Hindlimb muscle (tissue), 1 donor: ENCODE measurements at places on chromosomes 7 and 10.

DNA sequence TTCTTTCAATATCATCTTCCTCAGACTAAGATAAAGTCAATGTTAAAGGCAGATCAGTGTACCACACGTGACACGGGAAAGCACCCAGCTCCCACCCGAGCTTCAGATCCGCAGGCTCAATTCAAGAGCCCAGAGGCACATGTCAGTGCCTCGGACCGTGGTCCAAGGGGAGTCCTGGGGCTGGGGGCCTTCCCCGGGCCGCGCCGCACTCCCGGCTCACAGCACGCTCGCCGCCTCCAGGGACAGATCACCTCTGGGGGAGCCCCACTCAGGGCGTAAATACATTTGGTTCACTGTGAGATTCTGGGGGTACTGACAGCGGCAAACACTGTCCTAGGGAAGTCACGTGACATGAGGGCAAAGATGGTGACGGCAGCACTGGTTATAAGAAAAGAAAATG is 10.8 kb downstream of the BNIP3 start:
- DNase-seq = no peak

DNA sequence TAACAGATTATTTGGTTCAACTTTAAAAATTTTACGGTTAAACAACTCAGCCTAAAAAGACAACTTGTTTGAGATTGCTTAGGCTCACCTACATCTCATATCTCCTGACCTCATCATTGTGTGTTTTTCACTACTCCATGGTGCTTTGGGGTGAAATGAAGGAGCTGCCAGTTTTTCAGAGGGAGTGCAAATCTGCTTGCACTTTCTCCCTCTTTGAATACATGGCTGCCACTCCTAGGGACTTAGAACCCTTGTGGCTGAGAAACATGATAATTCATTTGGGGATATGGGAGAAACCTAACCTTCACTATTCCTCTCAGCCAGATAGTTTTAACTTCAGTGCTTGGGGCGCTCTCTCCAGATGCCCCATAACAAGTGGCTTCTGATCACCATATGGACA is 2.7 kb downstream of the CCSER2 start:
- DNase-seq = no peak

GRCh38 chr10:72134785-72135767 is 46.7 kb upstream of the SPOCK2 start:
- no peak for DNase-seq

DNA sequence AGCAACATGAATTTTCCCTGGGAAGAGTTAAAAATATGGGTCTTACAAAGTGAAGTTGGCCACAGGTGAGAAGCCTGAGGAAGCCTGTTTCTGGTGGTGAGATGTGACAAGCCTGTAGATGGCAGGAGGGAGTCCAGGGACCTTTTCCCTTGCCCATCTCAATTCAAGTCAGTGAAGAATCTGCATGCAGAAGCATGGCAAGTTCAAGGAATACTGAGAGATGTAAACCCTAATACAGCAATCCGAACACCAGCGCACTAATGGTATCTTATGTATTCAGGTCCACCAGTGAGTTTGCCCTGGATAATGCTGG is 73.6 kb downstream of the RHOBTB1 start:
- no peak for DNase-seq

DNA sequence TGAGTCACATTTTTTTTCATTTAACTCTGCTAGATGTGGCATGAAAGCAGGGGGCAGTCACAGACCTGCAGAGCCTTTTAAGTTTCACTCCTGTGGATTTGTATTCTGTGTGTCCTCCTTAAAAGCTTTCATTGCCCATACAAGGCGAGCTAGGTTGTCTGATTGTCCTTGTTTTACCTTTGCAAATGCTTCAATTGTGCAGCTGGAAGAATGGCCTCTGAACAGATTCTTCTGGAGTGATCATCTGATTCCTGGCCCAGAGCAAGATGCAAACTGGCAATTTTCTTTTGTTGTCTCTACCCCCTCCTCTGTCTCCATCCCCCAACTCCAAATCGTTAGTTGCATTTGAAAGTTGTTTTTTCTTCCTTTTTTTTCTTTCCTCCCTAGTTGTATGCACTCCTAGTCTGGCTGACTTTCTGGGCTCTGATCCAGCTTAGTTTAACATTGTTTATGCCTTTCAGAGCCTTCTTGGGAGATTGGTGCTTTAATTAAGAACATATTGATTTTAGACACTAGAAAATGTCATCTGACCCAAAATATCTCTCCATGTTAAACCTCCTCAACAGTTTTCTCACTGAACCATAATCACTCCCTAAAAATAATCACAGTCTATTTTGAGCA is 150.2 kb downstream of the REEP3 start:
- DNase-seq = peak; percentile 23

- no peak for DNase-seq
These were observed 105.3 kb upstream of the TPK1 start for GRCh38 chr7:144941127-144941526.

GRCh38 chr10:1630304-1630703 is 107.0 kb downstream of the ADARB2 start:
- no peak for DNase-seq

DNA sequence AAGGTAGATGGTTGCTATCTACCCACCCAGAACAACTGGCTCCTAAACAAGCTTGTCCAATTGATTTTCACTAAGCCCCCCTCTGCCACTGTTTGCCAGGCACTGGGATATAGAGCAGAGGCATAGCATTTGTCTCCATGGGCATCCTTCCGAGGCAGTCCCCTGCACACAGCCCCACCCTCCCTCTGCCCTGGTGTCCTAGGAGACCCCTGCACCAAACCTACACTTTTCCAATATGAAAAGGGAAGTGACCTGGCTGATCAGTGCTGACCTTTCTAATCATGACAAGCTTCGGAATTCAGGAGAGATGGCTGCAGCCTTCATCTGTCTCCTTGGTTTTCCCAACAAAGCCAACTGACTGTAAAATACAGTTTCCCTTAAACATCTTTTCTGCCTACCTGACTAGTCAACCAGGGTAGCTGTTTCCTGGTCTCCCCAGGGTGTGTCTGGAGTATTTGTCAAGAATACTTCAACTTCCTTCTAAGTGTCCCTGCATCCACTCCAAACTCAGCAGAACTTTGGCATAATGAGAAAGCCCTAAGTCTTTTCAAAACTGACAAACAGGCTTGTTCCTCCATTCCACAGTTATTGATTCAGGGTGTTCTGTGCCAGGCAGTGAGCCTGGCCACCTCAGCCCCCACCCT is 7.6 kb upstream of the SLC18A3 start:
- DNase-seq = no peak

DNA sequence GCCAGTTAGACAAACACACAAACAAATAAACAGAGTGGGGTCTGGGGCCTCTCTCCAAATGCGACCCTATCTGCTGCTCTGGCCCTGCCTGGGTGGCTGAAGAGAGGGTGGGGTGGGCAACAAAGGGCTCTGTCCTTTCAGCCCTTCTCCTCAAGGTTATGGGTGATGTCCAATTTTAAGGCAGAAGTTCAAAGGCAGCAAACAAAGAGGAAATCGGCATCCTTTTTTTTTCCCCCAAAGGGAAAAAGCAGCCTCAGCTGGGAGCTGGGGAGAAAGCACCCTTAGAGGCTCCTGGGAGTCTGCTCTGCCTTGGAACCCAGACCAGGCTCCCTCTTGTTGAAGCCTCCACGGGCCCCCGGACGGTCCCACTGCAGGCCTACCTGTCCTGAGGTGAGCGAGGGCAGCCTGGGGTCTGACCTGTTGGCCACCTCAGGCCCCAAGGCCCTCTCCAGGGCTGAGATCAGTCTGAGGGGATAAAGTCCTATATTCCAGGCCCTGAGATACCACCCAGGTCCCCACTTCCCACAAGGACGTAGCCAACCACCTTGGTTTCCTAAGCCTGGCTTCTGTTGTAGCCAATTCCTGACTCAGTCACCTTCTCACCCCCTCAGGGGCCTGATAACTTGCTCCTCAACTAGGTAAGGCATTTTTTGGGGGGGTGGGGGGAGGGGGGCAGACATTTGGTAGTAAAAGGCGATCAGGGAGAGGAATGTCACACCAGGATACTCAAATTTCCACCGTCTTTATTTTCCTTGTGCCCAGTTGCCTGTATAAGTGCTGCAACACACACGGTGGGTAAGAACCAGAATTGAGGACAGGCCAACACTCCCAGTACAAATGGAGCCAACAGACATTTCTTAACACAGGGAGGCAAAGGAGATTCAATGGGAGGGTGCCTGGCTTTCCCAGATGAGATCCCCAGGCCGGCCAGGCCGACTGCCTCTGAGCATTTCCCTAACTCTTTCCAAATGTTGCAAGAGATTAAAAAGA is 4.3 kb downstream of the HOXA11 start:
- DNase-seq = no peak

- DNase-seq = no peak
These were observed 3.7 kb downstream of the VIM start for GRCh38 chr10:17231788-17232187.

DNA sequence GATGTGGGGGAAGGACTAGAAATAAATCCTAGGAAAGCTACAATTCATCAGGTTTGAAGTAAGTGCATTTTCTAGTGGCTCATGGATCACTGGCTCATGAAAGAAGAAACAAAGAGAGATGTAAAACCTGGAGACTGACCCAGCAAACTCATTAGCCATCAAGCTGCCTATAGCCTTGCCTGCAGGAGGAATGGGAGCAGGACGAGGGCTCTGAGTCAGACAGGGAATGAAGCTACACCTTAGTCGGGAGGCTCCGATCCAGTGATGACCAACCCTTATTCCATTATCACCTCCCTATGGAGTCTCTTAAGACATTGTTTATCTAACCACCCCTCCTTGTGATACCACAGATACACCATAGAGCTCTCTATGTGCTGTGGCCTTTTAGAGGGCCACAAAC is 112.5 kb upstream of the WDR11 start:
- DNase-seq = no peak

- no peak for DNase-seq
These were observed 10.8 kb downstream of the TMEM120A start for GRCh38 chr7:75983471-75984129.

DNA sequence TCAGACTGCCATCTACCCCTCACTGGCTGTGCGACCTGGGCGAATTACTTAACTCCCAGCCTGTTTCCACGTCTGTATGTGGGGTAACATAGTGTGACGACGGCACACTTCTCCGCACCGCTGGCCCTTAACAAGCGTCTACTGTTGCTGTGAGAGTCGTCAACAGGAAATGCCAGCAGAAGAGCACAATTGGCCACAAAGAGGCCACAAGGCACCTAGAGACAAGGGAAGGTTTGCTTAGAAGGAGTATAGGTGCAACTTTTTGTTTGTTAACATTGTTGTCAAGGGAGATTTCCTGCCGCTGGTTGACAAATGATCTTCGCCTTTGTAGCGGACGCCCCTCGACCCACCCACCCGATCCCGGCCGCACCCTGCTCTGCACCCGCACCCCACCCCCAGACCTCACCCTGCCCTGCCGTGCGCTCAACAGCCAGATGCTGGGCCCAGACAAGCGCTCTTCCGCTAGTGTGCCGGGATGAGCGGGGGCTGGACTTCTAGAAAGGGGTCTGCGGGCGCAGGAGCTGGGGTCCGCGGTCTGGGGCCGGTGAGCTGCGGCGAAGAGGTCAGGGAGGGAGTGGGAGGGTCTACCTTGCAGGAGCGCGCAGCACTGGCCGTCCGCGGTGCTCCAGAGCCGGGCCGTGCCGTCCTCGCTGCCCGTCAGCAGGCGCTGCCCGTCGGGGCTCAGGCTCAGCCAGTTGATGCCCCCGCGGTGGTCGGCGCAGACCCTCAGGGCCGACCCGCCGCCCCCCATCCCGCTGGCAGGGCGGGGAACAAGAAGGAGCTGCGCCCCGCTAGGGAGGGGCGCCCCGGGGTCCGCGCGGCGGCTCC is 785 bp downstream of the WDR86 start:
- no peak for DNase-seq
